ENCODE measurements at places on chromosomes 2 and 18.

DNA sequence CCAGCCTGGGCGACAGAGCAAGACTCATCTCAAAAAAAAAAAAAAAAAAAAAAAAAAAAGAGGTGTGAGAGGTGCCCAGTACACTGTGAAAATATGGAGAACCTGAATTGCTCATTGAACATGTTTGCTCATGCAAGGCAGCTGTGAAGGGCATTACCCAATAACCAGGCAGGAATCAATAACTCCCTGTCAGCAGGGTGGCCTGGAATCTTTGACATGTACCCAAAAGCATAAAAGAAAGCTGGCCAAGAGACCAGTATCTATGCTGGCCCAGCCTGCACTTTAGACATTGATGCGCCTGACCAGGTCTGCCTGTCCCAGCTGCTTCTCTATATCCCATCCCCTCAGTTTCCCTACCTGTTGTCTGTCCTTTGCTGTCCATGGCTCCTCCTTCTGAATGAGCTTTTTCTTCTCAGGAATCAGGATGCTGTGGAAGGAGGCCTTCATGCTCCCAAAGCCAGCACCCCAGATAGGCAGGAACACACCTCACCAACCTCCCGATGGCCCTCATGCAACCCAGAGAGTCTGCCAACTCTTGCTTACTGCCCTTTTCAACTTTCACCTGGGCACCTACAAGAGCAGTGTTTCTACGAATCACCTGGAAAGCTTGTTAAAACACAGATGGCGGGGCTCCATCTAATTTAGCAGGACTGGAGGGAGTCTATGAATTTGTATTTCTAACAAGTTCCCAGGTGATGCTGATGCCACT lies 83.4 kb upstream of the PPP1CB start:
- no peak overlapping the region for H3K4me3 ChIP-seq
- no peaks in the 10 kb centered on the region for H3K36me3 ChIP-seq
- DNase-seq = no peak
- H3K4me1 ChIP-seq = peaks cover 26% of the 10 kb centered on the region
- H3K27ac ChIP-seq = no peak overlapping the region
- H3K27me3 ChIP-seq = no peaks in the 10 kb centered on the region

DNA sequence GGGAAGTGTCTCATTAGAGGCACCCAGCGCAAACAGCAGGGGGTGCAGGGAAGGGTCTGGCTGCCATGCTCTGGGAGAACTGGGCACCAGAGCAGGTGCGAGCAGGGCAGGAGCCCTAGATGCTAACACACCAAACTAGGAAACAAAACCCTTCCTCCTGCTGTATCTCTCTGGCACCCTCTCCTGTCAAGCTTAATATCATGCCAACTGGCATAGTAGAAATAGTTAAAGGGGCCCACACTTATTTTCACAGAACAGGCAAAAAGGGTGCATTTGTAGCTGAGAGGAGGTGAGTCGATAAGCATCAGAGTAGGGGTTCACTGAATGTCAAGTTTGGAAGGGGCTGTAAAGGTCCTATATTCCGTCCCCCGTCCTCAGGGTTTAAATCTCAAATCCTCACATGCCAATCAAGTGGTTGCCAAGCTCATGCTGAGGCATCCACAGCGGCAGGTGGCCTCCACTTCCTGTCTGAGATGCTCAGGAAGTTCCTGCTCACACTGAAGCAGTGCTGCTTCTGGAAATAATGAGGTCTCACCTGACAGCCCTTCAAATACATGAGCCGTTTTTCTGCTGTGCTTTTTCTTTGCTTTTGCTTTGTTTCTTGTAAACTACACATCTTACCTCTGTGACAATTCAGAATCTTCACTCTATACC lies 14.9 kb upstream of the ACKR3 start:
- H3K36me3 ChIP-seq = no peaks in the 10 kb centered on the region
- no peak for DNase-seq
- no peak overlapping the region for H3K27ac ChIP-seq
- no peak overlapping the region for H3K4me3 ChIP-seq
- H3K27me3 ChIP-seq = no peaks in the 10 kb centered on the region

GRCh38 chr2:45178854-45179253 lies 169.6 kb upstream of the SIX2 start:
- H3K27ac ChIP-seq = no peak overlapping the region
- DNase-seq = no peak
- no peaks in the 10 kb centered on the region for H3K36me3 ChIP-seq
- no peaks in the 10 kb centered on the region for H3K4me1 ChIP-seq
- no peak overlapping the region for H3K4me3 ChIP-seq
- H3K27me3 ChIP-seq = peaks cover 9% of the 10 kb centered on the region

- H3K4me1 ChIP-seq = no peaks in the 10 kb centered on the region
- no peak for DNase-seq
- no peaks in the 10 kb centered on the region for H3K27me3 ChIP-seq
- no peaks in the 10 kb centered on the region for H3K36me3 ChIP-seq
- H3K4me3 ChIP-seq = no peak overlapping the region
Measured at GRCh38 chr2:197904446-197904845, 100.1 kb downstream of the PLCL1 start.

GRCh38 chr2:167987558-167987957 lies 259.8 kb downstream of the STK39 start:
- no peak overlapping the region for H3K27ac ChIP-seq
- H3K36me3 ChIP-seq = peaks cover 3% of the 10 kb centered on the region

DNA sequence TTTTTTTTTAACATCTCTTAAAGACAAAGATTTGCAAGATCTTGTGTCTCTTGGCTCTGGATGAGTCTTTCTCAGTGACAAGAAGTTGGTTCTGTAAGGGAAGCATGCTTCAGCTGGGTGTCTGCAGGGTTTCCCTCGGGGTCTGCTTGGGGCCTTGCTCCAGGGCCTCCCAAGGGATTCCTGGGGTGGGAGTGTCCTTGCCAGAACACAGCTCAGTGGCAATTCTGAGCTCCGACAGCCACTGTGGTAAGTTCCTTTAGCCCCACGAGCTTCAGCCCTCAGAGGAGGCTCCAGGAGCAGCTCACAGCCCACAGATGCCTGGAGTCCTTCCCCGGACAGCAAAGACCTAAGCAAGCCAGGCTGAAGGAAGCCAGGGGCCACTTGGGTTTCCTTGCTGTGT lies 52.4 kb downstream of the EMX1 start:
- H3K4me3 ChIP-seq = no peak overlapping the region
- no peak overlapping the region for H3K27ac ChIP-seq
- no peaks in the 10 kb centered on the region for H3K36me3 ChIP-seq
- H3K4me1 ChIP-seq = no peaks in the 10 kb centered on the region
- DNase-seq = no peak
- no peaks in the 10 kb centered on the region for H3K27me3 ChIP-seq

DNA sequence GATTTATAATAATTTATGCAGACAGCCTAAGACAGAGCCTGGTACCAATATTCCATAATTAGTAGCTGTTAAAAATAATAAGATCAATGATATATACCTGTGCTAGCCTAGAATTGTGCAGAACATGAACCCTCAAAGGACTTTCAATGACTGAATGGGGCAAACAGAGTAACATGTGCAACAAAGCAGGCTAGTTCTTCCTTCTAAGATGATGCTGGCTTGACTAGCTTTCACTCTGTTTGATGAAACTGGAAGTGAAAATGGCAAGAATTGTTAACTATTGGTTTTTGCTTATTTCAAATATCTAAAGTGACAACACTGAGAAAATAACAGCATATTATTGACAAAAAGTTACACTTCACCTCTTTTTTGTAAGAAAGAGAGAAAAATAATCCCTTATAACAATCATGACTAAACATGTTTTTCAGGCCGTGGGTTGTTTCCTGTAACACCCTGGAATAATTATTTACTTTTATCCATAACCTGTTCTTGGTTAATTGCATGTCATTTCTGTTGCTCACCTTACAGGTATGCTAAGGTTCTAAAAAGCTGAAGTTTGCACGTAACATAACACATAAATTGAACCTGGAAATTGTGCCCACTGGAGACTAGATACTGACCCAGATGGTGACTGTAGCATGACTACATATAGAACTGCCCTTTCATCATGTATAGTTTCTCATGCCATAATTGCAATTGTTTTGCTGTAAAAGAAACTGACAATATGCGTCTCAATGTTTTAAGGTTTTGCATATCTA lies 108.7 kb downstream of the C18orf54 start:
- H3K27ac ChIP-seq = no peak overlapping the region
- H3K4me3 ChIP-seq = no peak overlapping the region

DNA sequence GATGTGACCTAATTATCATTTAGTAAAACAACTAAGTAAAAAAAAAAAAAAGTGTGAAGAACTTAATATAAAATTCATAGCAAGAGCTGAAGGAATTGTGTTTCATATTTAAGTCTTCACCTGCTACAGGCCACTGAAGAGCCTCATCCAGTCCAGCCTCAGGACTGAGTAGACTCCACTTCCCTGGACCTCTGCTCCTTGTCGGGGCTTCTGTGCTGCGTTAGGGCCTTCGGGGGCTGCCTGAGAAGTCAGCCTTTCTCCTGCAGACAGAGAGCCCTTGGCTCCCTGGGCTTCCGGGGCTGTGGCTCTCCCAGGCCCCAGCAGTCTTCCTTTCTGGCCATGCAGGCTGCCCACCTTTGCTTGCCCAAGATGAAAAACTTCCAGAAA lies 95.5 kb downstream of the MTCL1 start:
- DNase-seq = no peak
- H3K4me3 ChIP-seq = no peak overlapping the region
- H3K4me1 ChIP-seq = peaks cover 12% of the 10 kb centered on the region
- no peaks in the 10 kb centered on the region for H3K36me3 ChIP-seq
- peak overlapping the region; percentile 75 for H3K27ac ChIP-seq
- no peaks in the 10 kb centered on the region for H3K27me3 ChIP-seq

DNA sequence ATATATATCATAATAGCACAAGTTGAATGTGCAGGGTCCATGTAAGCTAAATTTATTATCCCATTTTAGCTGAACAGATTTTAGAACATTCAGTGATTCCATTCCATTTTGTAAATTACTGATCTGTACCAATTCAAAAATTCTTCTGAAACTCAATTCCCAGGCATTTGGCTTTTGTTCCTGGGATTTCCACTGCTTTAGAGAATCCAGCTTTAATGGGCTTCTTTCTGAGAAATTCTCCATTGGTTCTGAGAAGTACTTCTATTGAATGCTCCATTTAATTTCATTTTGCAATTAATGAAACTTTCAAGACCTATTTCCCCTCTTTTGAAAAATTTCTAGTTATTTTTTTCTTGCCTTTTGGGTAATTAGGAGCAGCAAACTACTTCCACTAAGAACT lies 36.8 kb downstream of the BCL2 start:
- no peaks in the 10 kb centered on the region for H3K27me3 ChIP-seq
- peak overlapping the region; percentile 3 for H3K27ac ChIP-seq
- no peaks in the 10 kb centered on the region for H3K36me3 ChIP-seq

DNA sequence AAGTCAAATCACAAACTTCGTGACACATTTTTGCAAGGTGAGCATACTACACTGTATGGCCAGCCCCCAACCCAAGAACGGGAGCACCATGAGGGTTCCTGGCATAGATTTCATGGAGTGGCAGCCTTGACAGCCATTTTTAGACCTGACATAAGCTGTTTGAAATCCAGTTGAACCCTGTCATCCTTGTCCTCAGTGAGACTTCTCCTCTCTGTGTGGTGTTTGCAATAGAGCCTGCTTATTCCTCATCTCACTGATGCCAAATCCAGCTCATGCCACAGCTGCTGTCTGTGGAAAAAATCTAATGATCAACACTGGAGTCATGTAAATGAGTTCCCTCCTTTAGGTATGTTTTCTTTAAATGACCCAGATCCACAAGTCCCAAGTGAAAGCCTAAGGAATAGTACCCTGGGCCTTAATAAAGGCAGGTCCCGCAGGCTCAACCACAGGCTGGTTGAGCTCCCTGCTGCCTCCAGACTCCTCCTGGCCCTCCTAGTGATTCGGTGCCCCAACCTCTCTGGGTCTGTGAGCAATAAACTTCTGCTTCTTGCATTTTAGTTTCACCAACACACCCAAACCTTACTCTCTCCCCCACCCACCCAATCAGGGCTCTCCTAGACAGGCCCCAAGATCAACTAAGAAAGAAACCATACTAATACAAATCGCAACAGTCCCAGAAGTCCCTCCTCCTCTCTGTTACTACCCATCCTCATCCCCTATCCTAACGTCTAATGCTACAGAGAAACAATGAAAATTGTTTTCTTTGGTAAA lies 8.4 kb upstream of the CREG2 start:
- H3K27me3 ChIP-seq = no peaks in the 10 kb centered on the region
- no peak for DNase-seq
- H3K27ac ChIP-seq = peak overlapping the region; percentile 22
- peaks cover 5% of the 10 kb centered on the region for H3K4me1 ChIP-seq
- H3K36me3 ChIP-seq = no peaks in the 10 kb centered on the region

- DNase-seq = no peak
- no peak overlapping the region for H3K27ac ChIP-seq
- H3K4me3 ChIP-seq = no peak overlapping the region
- no peaks in the 10 kb centered on the region for H3K27me3 ChIP-seq
Measured at GRCh38 chr2:135755573-135755972, 13.9 kb downstream of the UBXN4 start.

GRCh38 chr2:102708847-102709559 lies 52.8 kb upstream of the TMEM182 start:
- H3K27me3 ChIP-seq = no peaks in the 10 kb centered on the region
- no peaks in the 10 kb centered on the region for H3K4me1 ChIP-seq
- no peak for DNase-seq
- H3K4me3 ChIP-seq = no peak overlapping the region
- H3K27ac ChIP-seq = no peak overlapping the region
- H3K36me3 ChIP-seq = peaks cover 19% of the 10 kb centered on the region

- no peaks in the 10 kb centered on the region for H3K4me1 ChIP-seq
- no peak overlapping the region for H3K27ac ChIP-seq
- H3K27me3 ChIP-seq = no peaks in the 10 kb centered on the region
- H3K36me3 ChIP-seq = no peaks in the 10 kb centered on the region
Measured at GRCh38 chr18:26772691-26773090, 92.8 kb downstream of the AQP4 start.

GRCh38 chr18:11004294-11004693 lies 145.1 kb downstream of the PIEZO2 start:
- no peak overlapping the region for H3K4me3 ChIP-seq
- no peaks in the 10 kb centered on the region for H3K36me3 ChIP-seq
- peak overlapping the region; percentile 7 for H3K27ac ChIP-seq
- no peaks in the 10 kb centered on the region for H3K27me3 ChIP-seq

DNA sequence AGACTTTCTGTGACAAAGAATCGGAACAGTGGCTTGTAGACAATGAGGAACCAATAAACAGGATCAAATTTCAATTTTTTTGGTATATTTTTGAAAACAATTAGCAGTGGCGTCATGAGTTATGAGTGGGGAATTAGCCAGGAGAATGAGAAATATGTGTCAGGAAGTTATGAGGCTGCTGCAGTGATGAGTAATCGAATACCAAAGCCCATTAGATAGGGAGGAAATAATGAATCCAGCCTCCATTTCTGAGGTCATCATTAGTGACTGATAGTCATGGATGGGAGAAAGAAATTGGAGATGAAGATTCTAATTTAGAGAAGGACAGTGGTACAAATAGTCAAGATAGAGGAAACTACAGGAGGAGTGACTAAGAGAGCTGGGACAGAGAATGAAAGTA lies 673.1 kb upstream of the VRK2 start:
- H3K4me1 ChIP-seq = no peaks in the 10 kb centered on the region
- DNase-seq = no peak
- H3K36me3 ChIP-seq = no peaks in the 10 kb centered on the region
- H3K27ac ChIP-seq = no peak overlapping the region

DNA sequence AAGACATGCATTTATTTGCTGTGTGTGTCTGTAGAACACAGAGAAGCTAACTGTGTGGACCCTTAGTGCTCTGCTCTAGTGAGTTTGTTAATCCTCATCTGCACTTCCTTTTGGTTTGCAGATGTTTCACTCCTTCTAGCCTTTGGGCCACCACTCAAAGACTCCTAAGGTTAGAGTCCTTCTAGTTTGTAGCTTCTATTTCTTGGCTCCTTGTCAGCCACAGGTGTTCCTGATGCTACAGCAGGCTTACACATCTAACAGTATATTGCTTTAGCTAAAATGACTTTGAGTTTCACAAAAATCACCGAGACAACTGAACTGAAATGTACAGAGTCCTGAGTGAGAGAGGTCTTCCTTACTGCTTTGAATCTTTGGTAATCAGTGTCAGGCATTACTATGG lies 551.4 kb downstream of the NRXN1 start:
- no peaks in the 10 kb centered on the region for H3K27me3 ChIP-seq
- H3K36me3 ChIP-seq = no peaks in the 10 kb centered on the region
- no peak overlapping the region for H3K27ac ChIP-seq
- H3K4me3 ChIP-seq = no peak overlapping the region
- no peak for DNase-seq
